ENCODE measurements at places on chromosomes 4 and X.

- no peak for DNase-seq
Measured at GRCh38 chrX:29903360-29903759, 312.0 kb upstream of the MAGEB2 start.

DNA sequence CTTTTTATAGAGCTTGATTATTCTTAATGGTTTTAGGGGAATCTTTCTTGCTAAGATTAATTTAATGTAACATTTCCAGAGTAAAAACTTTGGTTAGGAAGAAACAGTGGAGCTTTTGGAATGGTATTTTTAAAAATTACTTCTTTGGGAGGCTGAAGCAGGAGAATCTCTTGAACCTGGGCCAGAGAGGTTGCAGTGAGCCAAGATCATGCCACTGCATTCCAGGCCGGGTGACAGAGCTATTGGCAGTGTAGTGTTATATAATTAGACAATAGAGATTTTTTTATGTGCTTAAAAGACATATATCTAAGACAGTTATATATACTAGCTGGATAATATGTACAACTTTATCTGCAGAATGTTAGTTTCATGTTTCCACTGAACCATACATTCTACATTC is 585.6 kb downstream of the ADGRL3 start:
- peak; percentile 1 for DNase-seq

GRCh38 chrX:72714478-72714916 is 391 bp upstream of the PHKA1 start:
- peak; percentile 56 for DNase-seq

DNA sequence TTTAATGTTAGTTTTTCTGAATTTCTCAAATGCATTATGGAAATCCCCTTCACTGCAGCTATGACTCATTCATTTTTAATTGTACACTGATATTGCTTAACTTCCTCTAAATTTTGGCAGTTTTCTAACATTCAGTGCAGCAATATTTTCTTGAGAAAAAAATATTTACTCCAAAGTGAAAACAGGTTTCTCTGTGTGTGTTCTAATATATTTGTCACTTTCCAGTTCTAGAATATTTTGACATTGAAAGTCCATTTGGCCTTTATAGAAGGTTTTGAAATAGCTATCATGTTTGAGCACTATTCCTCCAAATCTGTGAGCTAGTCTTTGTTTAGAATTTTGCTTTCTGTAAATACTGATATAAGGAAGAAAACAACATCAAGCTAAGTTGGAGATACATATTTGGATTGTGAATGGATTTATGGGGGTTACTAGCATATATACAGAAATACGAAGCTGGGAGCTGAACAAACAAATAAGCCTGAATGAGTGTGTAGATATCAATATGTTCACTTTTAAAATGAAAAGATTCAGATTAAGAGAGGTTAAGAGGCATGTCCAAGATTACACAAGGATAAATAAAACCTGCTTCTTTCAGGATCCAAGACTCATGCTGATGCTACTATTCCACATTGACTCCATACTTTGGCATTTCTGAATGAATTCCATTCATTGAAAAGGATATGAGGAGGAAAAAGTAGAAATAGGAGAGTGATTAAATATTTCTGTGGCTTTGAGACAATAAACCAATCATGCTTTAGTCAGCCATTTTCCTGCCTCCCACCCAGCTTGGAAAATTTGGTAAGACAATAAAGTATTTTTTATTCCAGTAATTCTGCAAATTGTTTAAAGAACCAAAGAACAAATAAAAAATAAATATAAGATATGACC is 57.3 kb upstream of the SLIT2 start:
- DNase-seq = peak; percentile 88

DNA sequence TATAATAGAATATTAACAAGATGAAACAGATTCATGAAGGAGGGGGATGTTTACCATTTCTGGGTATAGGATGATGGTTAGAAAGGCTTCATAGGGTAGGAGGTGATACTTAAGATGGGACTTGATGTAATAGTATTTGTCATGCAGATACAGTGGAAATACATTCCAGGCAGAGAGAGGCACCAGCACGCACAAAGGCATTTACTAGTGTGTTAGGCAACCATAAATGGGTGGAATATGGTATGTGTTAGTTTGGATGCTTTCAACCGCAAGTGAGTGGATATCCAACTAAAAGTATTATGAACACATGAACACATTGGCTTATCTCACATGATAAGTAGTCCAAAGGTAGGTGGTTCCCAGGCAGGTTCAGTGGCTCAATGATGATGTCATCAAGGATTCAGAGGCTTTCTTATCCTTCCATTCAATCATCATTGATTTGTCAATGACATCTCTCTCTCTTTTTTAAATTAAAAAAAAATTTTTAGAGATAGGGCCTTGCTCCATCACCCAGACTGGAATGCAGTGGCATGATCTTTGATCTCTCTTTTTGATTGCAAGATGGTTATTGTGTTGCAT is 12.7 kb upstream of the STARD8 start:
- DNase-seq = peak; percentile 27

DNA sequence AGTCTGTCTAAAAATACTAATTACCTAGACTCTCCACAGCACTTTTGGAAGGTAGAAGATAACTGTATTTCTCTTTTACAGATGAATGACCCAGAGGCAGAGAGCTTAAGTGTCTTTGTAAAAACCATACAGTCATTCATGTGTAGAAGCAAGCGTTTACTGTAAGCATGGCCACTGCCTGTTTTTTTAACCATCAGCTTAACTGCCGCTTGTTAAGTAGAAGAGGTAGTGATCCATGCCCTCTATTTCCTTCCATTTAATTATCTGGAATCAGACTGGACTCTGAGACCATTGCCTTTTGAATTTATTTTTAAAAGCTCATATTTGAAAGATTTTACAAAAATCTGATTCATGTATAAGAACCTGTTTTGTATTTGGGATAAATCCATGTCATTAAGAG is 111.2 kb upstream of the TECRL start:
- DNase-seq = no peak

DNA sequence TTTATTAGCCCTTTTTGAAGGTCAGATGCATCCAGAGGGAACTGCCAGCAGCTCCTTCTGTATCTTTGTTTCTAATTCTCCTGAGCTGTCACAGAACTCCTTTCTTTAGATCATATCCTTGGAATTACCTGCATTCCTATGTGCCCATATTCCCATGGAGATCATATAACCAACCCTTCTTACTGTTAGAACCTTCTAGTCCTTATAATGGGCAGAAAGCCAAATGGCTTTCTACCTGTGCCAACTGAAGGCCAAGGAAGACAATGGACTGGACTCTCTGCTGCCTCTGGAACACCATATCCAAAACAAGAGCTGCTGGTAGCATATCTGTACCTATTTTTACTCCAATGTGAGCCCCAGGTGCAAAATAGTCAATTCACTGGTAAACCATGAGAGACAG is 60.7 kb downstream of the TBC1D9 start:
- DNase-seq = no peak

GRCh38 chr4:77635876-77636275 is 30.3 kb downstream of the CXCL13 start:
- DNase-seq = no peak

GRCh38 chrX:26649534-26649933 is 433.6 kb downstream of the MAGEB5 start:
- DNase-seq = peak; percentile 9

- DNase-seq = no peak
Measured at GRCh38 chr4:3179126-3179706, 69.7 kb upstream of the MSANTD1 start.

GRCh38 chrX:23633834-23634580 is 33.3 kb upstream of the PRDX4 start:
- no peak for DNase-seq

GRCh38 chr4:182764642-182765041 is 152.5 kb downstream of the DCTD start:
- DNase-seq = no peak

DNA sequence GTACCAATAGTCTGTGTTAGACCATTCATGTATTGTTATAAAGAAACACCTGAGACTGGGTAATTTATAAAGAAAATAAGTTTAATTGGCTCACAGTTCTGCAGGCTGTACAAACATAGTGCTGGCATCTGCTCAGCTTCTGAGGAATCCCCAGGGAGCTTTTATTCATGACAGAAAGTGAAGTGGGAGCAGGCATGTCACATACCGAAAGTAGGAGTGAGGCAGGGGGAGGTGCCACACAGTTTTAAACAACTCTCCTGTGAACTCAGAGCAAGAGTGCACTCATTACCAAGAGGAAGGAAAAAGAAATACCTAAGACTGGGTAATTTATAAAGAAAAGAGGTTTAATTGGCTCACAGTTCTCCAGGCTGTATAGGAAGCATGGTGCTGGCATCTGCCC is 591.2 kb downstream of the PPP4R3C start:
- DNase-seq = no peak

DNA sequence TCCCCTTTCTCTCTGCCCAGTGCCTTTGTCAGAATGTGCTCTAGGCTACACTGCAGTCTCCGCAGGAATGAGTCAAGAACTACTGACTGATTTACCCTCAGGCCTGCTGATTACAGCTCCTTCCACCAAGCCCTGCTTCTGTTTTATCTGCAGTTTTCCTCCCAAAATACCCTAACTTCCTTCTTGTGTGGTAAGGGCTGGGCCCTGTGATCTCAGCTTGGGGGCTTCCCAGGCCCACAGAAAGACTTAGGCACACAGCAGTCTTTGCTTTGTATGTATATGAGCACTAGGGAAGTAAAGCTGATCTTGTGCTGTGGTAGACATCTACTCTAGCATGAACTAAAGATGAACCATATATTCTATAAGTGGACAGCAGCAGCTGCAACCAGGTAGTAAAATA is 18.8 kb downstream of the PAK3 start:
- no peak for DNase-seq

DNA sequence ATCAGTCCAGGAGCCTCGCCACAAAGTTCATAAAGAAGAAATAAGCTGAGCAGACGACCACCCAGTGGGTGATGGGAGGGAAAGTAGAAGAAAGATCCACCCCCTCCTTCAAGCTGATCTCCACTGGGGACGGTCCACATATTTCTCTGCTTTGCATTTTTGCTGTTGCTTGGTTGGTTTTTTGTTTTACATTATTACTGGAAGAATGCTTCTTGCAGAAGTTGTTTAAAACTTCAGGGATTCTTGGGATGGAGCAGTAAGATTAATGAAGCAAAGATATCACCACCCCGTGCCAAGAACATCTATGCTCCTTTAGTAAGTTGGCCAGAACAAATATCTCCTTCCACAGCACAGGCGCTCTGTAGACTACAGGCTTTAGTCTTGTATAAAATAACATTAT is 30.1 kb downstream of the LGI2 start:
- DNase-seq = no peak

GRCh38 chr4:54233277-54233696 is 4.2 kb downstream of the PDGFRA start:
- DNase-seq = peak; percentile 91

DNA sequence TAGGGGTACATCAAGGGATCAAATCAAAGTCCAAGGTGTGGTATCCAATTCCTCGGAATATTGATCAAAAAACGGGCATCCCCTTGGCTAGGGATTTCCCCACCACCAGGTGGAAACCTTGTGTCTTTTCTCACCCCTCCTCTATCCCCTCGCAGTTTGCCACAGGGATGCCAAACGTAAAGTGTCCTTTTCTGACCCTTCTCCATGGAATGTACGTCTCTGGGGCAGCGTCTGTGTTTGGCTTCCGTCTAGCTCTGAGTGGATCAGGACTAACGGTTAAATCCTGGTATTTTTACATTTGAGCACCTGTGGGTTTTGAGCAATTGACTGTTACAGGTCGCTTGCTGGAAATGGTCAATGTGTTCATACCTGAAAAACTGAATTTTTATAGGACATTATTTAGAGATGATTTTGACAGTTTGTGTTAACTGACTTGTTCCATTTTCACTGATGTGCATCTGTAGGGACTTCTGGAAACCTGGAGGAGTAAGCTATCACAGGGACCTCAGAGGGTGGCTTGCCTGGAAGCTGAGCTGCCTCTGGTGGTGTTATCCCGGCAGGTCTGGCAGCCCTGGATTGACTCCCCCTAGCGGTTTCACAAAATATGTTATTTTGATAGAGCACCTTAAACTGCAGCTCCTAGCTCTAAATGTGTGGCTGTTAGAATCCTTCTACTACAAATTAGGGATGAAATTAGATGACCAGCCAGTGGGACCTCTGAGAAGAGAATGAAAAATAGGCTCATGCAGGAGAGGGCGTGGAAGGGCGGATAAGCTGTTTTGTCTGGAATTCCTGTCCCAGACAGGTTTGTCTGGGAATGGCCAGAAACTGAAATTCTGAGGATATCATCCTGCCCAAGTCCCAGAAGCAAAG is 8.8 kb upstream of the MGST2 start:
- peak; percentile 71 for DNase-seq

DNA sequence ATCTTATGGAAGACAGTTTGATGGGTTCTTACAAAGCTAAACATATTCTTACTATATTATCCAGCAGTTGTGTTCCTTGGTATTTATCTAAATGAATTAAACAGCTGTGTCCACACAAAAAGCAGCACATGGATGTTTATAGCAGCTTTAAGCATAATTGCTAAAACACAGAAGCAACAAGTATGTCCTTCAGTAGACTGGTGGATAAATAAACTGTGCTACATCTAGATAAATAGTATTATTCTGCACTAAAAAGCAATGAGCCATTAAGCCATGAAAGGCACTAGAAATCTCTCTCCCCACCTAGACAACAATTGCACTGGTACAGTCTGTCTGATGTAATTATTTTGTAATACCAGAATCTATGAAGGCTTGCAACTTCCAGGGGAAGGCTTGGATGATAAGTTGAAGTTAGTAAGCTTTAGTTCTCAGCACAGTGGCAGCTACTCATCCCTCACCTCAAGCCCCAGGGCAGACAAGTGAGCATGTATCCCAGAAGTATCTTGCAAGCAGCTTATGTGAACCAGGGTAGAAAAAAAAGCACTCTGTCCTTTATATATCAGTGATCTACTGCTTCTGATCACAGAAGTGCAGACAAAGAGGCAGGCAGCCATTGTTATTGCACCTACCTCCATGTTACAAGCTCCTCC is 36.9 kb downstream of the WDR17 start:
- DNase-seq = no peak

DNA sequence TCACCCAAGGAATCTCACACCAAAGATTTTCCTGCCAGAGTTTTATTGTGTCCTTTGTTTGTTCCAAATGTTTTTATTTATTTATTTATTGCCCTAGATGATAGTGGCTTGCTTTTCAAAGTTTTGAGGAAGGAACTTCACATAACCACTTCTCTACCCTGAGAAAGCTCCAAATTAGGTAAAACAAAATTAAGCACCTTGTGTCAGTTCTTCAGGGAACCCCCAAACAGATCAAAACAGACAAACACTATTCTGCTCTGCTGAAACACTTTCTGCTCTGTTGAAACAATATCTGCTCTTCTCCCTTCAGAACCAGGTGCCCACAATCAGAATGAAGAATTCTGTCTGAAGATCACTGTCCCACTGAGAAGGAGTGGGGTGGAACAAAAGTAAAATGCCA is 16.5 kb upstream of the CYBB start:
- DNase-seq = no peak

- DNase-seq = no peak
Measured at GRCh38 chrX:137562096-137562495, 3.8 kb upstream of the ZIC3 start.

- DNase-seq = no peak
Measured at GRCh38 chr4:141609243-141609642, 27.1 kb upstream of the IL15 start.
